ENCODE measurements at places on chromosomes 1 and 21.

DNA sequence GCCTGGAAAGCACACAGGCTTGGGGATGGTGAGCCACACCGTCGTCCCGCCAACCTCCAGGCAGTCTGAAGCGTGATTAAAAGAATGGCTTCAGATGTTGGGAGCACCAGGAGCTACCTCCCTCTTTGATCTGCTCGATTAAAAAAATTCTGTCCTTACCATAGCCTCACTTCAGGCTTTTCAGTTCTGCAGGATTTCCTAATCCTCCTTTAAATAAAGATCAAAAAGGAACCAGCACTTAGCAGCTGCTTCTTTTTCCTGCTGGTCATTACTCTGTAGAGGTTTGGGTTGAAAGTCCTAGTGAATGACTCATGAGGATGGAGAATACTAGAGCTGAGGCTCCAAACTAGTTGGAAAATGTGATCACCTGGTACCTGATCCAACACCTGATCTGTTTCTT is 71.9 kb upstream of the C1orf174 start:
- DNase-seq: no peak

DNA sequence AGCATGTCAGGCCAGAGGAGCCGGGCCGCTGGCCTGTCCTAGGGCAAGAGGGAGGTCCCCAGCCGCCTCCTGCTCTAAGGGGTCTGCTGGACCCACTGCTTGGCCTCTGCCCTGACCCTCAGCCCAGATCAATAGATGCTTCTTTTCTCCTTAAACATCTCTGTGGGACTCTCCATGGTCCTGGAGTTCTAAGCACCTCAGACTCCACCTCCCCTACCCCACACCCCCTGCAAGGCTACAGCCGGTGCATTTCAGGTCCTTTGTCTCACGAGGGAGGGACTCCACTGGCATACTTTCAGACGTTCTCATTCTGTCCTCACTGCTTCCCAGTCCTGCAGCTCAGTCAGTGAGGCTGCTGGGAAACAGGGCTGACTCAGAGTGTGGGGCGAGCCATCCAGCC is 11.0 kb downstream of the CNTN2 start:
- DNase-seq: no peak

DNA sequence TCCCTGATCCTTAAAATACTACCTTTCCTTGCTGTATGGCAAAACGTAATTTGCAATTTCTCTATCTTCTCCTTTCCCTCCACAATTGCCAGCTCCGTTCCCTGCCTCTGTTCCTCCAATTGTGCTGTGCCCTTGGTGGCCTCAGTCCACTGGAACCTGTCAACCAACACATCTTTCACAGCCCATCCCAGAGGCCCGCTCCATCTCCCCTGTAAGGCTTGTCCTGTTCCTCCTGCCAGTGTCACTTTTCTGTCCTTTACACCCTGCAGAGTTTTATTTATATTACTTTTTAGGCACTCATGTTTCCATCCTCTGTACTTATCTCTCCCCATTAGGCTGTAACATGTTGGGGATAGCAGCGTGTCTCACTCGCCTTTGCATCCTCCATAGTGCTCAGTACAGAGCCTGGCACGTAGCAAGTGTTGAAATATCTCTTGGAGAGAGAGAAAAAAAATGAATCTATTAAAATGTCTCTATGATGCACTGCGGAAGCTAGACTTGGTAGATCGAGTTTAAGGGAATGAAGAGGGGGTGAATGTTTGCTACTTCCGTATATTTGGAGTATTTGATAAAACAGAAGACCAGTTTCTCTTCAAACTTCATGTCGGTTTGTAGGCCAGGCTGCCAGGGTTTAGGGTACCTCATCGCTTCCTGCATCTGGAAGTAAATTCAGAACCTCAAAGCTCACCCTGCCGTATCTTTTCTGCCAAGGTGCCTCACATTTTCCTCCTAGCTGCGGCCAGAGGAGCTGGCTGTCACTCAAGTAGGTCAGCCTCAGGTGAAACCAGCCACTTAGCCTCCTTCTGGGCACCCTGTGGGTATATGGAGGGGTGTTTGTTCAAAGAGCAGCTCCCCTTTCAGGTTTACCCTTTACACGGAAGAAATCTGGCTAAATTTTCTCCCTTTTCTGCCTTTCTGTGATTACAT is 303.8 kb downstream of the TM2D1 start:
- no peak for DNase-seq

GRCh38 chr1:115291741-115292140 is 46.3 kb downstream of the NGF start:
- DNase-seq: no peak

GRCh38 chr1:172948457-172948856 is 102.3 kb downstream of the TNFSF18 start:
- no peak for DNase-seq

DNA sequence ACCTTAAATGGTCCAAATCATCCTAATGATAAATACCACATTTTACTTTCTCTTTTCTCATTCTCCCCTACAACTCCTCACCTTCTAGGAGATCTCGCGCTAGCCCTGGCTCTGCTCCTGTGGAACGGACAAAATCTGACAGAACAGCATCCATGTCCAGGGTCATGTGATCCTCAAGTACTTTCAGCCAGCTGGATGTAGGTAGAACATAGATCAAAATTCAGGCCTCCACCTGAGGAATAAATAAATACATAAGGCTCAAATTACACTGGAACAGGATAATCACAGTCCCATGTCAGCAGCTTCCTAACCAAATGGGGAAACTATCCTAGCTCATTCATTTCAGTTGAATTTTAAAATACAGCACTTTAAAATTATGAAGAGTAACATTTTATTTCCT is 33.2 kb downstream of the OTUD7B start:
- DNase-seq: no peak

DNA sequence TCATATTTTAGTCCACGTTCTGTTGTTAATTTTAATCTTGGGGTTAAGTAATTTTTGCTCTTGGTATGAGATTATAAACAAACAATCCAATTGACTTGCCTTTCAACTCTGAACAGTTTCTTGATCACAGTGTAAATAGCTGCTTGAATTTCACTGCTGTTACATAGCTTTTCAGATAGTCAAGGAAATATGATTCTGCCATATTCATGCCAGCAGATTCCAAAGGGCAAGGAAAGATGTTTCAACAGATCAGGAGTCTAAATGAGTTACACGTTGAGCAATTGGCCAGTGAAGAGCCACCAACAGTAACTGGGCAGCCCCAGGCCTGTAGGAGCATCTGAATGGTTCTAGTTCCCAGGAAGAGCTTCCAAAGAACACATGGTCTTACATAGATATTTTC is 93.6 kb downstream of the LEPR start:
- DNase-seq: no peak

- DNase-seq: no peak
Measured at GRCh38 chr1:8294170-8294697, 23.7 kb upstream of the SLC45A1 start.

- no peak for DNase-seq
Measured at GRCh38 chr1:184329962-184330868, 56.6 kb upstream of the C1orf21 start.

- DNase-seq: no peak
Measured at GRCh38 chr1:209577346-209577745, 6.2 kb upstream of the CAMK1G start.

DNA sequence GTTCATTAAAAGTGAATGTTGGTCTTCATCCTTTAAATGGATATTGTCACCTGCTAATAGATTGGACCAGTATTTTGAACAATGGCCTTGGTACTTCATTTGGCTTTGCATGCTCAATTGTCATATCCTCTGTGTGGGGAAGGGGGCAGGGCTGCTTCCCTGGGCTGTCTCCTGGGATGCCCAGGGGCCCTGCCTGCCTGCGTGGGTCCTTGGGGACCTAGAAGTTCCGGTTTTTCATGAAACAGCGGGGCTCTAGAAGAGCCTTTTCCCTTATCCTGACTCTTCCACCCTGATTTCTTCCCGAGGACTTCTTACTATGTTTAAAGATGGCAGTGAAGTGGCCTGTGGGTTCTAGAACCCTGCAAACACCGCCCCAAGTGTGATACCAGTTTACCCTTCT is 97.5 kb downstream of the DISC1 start:
- DNase-seq: no peak

- DNase-seq: no peak
Measured at GRCh38 chr1:222910699-222911098, 95.9 kb downstream of the DISP1 start.

- no peak for DNase-seq
Measured at GRCh38 chr1:62597281-62597680, at the start of gene ANGPTL3. Gene ANGPTL3 (plus strand): TSS chr1:62597520. CDS start chr1:62597567, 47 bp downstream.

GRCh38 chr21:14080764-14081096 is 130.0 kb downstream of the LIPI start:
- no peak for DNase-seq

DNA sequence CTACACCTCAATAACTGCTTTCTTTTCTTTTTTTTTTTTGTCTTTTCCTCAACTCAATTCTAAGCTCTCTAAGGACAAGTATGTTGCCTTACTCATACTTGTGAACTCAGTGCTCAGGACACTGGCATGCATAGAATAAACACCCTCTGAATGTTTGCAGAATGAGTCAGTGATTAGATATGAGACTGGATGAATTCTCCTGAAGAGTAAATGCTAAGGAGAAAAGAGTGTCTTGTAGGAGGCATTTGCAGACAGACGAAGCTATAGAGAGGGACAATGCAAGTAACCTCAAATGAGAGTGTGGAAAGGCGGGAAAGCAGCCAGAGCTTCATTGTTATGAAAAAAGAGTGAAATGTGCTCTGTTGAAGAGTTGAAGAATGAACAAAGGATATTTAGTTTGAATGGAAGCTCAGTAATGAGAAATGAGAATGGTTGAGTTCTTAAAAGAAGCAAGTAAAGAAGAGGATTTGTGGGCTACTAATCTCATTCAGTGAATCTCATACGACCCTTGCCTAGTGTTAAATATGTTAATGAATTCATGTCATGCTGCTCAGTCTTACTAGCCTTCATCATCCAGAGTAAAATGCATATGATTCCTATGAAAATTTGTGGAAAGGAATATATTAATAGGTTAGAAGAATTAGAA is 166.1 kb upstream of the DPYD start:
- no peak for DNase-seq

- DNase-seq: peak; percentile 50
Measured at GRCh38 chr21:25638660-25639550, at the start of gene JAM2. Gene JAM2 (plus strand): TSS chr21:25639258. CDS start chr21:25639822, 564 bp downstream.

- DNase-seq: no peak
Measured at GRCh38 chr1:178953034-178953433, 72.7 kb upstream of the FAM20B start.

- no peak for DNase-seq
Measured at GRCh38 chr1:236766506-236766905, 28.6 kb upstream of the MTR start.

- DNase-seq: no peak
Measured at GRCh38 chr1:72435025-72435424, 152.7 kb upstream of the NEGR1 start.

DNA sequence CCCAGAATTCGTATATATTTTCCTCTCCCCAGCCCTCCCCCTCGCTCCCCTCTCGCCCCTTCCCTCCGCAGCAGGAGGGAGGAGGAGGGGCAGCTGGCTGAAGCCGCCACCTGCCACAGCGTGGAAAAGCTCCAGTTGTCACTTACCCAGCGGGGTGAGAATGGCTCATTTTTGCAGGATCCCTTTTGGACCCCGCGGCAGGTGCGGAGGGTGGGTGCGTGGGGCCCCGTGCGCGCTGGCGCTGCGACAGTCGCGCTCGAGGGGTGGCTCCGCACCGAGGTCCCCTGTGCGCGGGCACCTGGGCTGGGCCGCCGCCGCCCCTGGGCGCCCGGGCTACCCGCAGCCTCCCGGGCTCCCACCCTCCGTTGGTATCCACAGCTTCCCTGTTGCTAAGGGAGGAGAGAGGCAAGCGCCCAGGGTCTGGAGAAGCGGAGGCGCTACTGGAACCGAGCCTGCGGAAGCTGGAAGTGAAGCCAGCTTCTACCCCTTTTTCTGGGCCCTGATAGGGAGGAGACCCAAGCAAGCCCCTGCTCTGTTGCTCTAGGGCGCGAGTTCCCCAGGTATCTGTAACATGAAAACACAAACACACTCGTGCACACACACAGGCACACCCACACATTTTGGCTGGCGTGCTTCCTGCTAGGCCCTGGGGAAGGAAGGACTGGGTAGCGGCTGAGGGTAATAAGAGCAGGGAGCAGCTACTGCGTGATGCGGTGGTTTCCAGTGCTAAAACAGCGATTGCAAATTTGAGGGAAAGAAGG is at the start of gene ERICH3:
ERICH3 (minus strand) TSS at position 442 of the 761 bp plus-strand sequence; CDS start at position 169, 273 bp downstream.
- DNase-seq: no peak

DNA sequence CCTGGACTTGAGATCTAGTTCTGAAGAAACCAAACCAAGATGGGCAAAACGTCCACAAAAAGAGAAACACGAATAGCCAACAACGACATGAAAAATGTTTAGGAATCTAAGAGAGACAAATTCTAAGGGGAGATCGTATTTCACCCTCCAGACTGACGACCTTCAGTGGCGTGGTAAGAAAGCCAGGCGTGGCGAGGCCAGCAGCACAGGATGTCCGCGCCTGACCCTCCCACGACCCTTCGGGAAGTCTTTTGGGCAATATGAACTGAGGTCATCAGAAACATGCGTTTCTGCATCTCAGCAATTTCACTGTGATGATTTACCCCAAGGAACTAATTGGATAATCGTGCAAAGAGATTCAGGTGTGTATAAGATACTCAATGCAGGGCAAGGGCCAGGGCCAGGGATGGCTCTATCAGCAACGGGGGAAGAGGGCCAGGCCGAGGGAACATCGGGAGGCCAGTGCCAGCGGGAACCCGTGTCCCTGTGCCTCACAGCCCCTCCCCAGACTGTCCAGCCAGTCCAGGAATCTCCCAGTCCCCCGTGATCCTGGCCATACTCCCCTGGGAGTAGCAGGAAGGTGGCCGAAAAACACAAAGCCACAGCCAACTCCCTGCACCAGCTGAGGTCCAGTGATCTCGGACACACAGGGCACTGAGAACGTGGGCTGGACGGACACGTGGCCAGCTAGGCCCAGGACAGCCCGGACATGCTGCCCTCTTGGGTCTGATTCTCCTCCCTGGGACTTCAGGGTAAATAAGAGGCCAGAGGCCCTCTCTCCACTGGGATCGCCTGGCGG is 53.6 kb upstream of the ADARB1 start:
- DNase-seq: no peak

DNA sequence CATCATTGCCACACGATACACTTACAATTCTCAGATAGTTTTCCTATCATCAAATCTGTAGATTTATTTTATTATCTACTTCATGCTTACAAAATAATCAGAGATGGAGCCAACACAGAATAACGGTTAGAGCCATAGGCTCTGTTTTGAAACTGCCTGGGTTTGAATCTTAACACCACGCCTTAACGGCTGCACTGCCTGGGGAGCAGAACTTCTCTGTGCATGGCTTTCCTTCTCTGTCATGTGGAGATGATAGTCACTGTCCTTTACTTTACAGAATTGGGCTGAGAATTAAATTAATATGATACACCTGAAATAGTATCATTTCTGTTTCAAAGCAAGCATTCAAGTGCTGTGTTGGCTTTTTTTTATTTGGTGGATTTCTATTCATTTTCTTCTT is 177.8 kb downstream of the HMCN1 start:
- no peak for DNase-seq

DNA sequence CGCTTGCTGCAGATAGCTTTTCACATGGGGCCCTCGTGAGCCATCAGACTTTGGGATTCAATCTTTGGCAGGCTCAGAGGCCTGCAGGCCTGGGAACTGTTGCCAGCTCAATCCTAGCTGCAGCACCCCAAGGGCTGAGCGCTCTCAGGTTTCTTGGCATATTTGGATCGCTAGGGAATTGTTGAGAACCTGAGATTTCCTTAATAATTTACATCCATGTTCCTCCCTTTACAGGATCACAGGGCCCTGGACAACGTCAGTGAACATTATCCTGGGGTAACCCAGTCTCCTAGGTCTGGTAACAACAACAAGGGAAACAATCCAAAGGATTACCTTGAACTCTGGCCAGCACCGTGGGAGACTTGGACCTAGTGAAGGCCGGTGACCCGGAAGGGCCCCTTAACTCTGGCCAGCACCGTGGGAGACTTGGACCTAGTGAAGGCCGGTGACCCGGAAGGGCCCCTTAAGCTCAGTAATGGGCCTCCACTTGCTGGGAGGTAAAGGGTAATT is 49.3 kb upstream of the NEK2 start:
- no peak for DNase-seq

Measured in activated CD4-positive, alpha-beta T cell treated with anti-CD3 and anti-CD28 coated beads, Interleukin-2, amount 50 U/mL, for 48 hours (primary cell).